ENCODE measurements at places on chromosomes 5 and 9.

DNA sequence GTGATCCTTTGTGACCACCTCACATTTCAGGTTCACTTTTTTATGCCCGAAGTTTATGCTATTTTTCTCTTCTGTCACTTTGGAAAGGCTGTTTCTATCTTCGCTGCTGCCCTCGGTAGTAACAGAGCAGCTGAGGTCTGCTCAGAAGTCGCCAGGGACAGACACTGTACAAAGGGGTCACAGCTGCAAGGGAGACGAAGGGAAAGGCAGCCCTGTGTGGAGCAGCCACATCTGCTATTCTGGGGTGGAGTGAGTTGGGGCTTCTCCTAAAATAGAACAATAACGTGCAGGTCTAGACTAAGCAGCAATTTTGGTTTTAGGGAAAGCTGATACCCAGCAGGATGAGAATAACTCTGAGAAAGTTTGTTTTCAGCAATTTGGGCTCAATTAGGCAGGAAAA lies 72.5 kb downstream of the ACTL7B start:
- DNase-seq: no peak

DNA sequence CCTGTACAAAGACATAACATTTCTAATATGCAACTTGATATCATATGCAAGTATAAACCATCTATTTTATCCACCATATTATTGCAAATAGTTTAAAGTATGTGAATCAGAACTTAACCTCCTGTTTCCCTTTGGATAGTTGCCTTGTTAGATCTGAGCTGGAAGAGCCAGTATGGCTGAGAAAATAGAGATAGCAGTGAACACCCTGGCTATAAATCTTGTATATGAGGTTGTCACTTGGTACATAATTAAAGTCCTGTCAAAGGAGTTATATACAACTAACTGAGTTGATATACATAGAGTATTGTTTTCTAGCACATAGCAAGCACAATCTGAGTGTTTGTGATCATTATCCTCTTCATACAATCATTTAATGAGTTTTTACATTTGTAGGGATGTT lies 272.3 kb downstream of the NTRK2 start:
- no peak for DNase-seq

- DNase-seq: no peak
Observed at GRCh38 chr5:40220260-40220659, 459.5 kb upstream of the PTGER4 start.

- DNase-seq: peak; percentile 92
Observed at GRCh38 chr5:37847978-37848425, 8.2 kb upstream of the GDNF start.

DNA sequence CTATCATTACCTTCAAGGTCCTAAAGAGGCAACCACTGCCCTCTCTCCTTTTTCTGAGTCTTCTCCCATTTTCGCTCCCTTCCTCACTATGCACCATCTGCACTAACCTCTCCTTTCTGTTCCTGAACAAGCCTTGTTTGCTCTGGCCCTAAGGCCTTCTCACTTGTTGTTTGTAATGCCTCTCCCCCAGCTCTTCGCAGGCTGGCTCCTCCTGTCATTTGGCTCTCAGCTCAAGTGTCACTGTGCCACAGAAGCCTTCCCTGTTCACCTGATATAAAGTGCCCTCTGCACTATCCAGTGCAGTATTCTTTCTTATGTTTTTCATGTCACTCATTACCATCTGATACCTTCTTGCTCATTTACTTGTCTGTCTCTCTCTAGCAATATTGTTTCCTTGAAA lies 303.7 kb downstream of the KCNN2 start:
- DNase-seq: no peak

- DNase-seq: no peak
Observed at GRCh38 chr5:66779528-66779927, 183.3 kb downstream of the MAST4 start.

GRCh38 chr5:14988223-14988622 lies 116.6 kb upstream of the ANKH start:
- no peak for DNase-seq

DNA sequence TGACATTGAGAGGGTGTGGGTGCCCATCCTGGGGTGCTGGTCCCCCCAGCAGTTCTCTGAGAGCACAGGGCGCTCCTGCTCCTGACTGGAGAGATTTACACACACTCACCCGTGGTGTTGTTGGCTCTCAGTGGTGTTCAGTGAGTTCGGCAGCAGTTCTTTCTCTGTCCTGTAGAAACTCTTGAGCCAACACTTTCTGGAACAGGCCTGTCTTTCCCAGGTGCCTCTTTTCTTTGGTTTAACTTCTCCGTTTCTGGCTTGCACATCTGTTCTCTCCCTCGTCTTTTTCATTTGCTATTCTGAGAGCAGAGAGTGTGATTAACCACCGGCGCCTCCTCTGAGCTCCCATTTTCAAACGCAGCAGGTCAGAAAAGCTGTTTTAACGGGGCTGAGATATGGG lies 284.5 kb downstream of the IRX2 start:
- DNase-seq: no peak

DNA sequence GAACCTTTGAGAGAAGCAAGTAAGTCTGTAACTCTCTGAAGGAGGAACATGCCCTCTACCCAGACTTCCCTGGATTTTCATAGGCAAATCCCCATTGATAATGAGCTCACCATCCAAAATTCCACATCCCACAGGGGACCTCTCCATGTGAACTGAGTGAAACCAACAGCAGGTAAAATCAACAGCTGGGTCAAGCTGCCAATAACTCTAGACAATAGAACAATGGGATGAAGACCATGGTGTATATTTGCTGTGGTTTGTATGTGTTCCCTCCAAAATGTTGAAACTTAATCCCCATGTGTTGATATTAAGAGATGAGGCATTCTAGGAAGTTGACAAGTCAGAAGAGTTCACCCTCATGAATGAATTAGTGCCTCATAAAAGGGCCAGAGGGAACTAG lies 110.2 kb upstream of the MYO10 start:
- DNase-seq: no peak

GRCh38 chr9:134670042-134670525 lies 28.5 kb downstream of the COL5A1 start:
- DNase-seq: no peak

Measured in SHP77 (cell line).